Activated CD8-positive, alpha-beta memory T cell treated with anti-CD3 and anti-CD28 coated beads for 36 hours (primary cell): ENCODE measurements at places on chromosomes 4 and X. TPM values are rescaled to one million over a fixed set of nuclear protein-coding genes. Genes with fewer than 3 reads are reported as not detected.

Gene GYPA
- not detected for total RNA-seq

Gene HS3ST1
- total RNA-seq: not detected

Gene SH3TC1
- 6.0 TPM for total RNA-seq

Gene ERAS
- total RNA-seq: 0.29 TPM

Gene ZNF157
- 0.96 TPM for total RNA-seq

Gene HGFAC
- not detected for total RNA-seq
